ENCODE measurements at places on chromosomes 7 and 10.

GRCh38 chr7:79770063-79770462 lies 316.6 kb upstream of the MAGI2 start:
- no peak for DNase-seq

DNA sequence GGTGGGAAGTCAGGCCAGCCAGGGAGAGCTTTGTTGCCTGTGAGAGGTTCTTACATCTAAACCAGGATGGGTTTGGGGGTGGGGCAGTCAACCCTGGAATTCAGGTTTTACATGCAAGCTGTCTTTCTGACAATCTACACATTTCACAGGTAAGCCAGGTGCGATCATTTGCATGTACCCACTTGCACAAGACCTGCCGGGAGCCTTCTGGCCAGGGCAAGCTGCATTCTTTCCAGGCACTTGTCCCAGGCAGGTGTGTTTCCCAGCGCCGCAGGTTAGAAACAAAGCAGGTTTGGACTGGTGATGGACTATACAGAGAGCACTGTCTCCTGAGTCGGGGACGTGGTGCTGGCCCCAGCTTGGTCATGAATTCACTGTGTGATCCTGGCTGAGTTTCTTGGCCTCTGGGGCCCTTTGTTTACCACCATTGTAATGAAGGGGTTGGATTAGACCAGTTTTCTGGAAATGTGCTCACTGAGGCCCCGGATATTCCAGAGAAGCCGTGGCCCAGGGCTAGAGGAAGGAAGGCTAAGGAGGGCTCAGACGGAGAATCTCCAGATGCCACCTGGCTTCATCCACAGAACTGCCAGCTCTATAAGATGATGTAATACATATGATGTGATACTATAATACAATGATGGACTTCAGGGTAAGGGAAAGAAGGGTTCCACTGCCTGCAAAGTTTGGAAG lies 205.2 kb upstream of the SVIL start:
- DNase-seq: peak; percentile 92

GRCh38 chr7:117782761-117783160 lies 90.5 kb downstream of the CTTNBP2 start:
- DNase-seq: no peak

GRCh38 chr7:128831994-128832879 lies 2.0 kb downstream of the FLNC start:
- no peak for DNase-seq

- DNase-seq: no peak
Observed at GRCh38 chr10:128744811-128745305, 618.6 kb upstream of the MKI67 start.

DNA sequence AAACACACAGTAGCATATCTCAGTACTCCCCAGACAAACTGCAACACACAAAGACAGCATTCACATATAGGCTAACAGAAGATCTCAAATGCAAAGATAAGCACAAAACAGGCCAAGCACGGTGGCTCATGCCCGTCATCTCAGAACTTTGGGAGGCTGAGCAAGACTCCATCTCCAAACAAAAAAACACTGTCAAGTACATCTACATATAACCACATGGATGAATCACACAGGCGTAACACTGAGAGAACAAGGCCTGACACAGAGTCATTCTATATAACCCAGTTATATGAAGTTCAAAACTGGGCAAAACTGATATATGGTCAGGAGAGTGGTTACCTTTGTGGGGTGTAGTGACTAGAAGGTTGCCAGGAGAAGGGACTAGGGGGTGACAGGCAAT lies 506.4 kb downstream of the KCNMA1 start:
- DNase-seq: no peak

- no peak for DNase-seq
Observed at GRCh38 chr7:17530741-17531421, 232.4 kb downstream of the AHR start.

DNA sequence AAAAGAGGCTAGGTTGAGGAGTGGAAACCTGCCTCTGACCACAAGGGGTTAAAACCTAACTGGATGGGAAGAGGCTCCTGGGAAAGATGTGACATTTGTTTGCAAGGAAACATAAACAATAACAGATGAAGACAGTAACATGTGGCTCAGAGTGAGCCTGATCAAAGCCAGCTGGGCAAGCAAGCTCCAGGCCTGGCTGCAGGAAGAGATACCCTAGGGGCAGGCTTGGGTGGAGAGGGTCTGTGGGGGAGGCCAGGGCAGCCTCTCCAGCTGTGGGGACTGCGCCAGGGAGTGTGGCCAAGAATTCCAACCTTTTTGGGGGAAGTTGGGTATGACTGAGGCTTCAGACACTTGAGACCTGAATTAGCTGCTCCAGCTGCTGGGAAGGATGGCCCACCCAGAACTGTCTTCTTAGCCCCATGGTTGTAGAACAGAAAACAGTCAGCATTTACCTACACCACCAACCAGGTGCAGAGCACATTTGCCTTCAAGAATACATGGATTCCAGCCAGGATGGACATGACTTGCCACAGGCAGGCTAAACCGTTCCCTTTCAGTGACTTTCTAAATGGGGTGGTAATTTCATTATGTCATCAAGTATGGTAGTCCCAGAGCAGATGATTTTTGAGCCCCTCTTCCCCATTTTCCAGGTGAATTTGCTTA lies 10.4 kb upstream of the FAM170B start:
- DNase-seq: no peak

DNA sequence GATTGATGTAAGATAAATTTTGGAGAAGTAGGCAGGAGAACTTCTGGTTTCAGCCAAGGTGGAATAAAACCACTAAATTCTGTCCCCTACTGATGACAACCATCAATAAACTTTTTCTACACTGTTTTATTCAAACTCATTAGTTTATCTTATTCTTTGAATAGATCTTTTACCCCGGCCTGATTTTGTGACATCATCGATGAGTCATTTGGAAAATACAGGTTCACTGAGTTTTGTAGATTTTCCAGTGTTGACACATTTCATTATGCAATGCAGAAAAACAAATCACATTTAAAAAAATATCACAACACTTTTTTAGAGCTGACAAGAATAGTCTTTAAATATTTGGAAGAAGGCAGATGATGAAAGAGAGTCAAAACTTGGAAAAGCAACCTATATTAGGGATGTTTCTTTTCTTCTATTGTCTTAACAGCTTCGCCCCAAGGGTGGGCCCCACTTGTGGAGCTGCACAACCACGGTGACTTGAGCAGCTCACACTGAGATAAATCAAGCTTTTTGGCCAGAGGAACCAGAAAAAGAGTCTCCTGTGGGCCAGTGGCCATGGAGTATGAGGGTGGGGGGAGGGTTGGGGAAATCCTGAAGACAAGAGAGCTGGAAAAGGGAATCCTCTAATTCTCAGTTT lies 112.8 kb downstream of the PTEN start:
- DNase-seq: no peak

DNA sequence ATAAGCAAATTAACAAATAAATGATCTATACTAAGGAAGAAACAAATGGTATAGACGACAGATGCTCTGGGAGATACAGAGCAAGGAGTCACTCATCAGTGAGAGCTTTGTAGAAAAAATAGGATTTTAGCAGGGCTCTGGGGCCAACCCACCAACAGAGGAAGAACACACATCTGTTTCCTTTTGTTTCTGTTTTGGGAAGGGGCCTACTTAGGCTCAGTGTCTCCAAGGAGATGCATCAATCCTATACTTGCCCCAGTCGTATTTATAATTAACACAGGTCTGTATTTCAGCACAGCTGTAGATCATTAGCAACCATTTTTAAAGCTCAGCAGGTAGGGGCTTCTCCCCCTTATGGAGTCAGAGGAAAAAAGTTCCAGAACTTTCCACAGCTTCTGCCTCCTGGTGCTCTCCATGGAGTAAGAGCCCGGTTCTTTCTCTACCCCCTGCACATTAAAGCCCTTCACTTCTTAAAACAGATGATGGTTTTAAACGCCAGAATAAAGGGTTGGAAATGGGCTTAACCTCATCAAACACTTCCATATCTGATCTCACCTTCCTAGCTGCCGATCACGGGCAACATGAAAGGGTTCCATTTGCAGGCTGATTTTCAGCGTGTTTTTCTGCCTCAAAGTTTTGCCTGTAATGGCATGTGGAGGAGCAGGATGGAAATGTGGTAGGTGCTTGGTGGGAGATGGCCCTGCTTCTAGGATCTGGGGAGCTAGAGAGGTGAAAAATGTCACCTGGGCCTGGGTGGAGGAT lies 291.7 kb downstream of the TCF7L2 start:
- no peak for DNase-seq

DNA sequence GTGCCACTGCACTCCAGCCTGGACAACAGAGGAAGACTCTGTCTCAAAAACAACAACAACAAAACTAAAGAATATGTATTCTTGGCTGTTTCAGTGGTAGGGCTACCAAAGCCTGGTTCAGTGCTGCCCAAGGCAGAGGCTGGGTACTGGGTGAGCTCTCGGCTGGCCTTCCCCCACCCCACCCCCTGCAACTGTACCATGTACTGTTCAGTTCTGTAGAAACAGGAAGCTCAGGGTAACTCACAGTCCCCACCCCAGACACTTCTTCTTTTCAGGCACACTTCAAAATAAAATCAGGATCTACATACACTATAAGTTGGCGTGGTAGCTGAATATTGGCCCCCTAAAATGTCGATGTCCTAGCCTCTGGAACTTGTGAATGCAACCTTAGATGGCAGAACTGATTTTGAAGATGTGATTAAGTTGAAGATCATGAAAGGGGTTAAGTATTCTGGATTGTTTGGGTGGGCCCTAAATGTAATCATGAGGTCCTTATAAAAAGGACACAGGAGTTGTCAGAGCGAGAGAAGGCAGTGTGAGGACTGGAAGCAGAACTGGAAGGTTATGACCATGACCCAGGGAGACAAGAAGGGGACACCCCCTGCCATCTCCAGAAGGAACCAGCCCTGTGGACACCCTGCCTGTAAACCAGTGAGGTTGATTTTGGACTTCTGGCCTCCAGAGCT lies 31.2 kb downstream of the TBXAS1 start:
- DNase-seq: no peak

DNA sequence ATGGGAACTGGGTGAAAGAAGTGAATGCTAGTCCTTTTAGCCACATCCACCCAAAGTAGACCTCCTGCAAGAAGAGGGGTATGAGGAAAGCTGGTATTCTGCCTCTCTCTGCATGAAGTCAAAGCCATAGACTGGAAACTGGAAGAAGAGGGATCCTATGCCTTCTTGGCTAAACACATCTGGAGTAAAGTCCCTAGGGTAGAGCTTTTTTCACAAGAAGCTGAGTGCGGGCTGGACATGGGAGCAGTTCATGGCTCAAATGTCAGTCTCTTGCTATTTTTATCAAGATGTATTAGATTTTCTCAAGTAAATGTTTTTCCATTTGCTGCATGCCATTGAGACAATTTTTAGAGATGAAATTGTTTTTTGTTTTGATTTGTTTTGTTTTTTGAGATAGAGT lies 206.5 kb upstream of the TMEM72 start:
- no peak for DNase-seq
